ENCODE measurements at places on chromosomes 5 and 9. TPM values are rescaled to one million over a fixed set of nuclear protein-coding genes. Genes with fewer than 3 reads are reported as not detected.

Gene ZNF367
- total RNA-seq = 22.0 TPM

Gene DMAC1
- total RNA-seq = 25.0 TPM

Gene KCNN2
- 22.3 TPM for total RNA-seq

Gene COL15A1
- 136 TPM for total RNA-seq

Gene NEURL1B
- 52.4 TPM for total RNA-seq

Gene FAT2
- total RNA-seq = 5.0 TPM

Gene IFNA2
- total RNA-seq = not detected

Gene ADGRD2
- not detected for total RNA-seq

Gene MVB12B
- 12.2 TPM for total RNA-seq

Gene ASS1
- 59.5 TPM for total RNA-seq

Gene SPATA31D4
- not detected for total RNA-seq

Gene CFAP90
- 0.21 TPM for total RNA-seq

Gene IFNB1
- not detected for total RNA-seq

Gene IFNA21
- not detected for total RNA-seq

Gene CSF1R
- 24.5 TPM for total RNA-seq
